Suppressor macrophage treated with lipopolysaccharide for 4 hours (primary cell): ENCODE measurements at places on chromosomes 2 and 18.

- DNase-seq: no peak
Measured at GRCh38 chr2:110897966-110898365, 165.6 kb downstream of the ACOXL start.

DNA sequence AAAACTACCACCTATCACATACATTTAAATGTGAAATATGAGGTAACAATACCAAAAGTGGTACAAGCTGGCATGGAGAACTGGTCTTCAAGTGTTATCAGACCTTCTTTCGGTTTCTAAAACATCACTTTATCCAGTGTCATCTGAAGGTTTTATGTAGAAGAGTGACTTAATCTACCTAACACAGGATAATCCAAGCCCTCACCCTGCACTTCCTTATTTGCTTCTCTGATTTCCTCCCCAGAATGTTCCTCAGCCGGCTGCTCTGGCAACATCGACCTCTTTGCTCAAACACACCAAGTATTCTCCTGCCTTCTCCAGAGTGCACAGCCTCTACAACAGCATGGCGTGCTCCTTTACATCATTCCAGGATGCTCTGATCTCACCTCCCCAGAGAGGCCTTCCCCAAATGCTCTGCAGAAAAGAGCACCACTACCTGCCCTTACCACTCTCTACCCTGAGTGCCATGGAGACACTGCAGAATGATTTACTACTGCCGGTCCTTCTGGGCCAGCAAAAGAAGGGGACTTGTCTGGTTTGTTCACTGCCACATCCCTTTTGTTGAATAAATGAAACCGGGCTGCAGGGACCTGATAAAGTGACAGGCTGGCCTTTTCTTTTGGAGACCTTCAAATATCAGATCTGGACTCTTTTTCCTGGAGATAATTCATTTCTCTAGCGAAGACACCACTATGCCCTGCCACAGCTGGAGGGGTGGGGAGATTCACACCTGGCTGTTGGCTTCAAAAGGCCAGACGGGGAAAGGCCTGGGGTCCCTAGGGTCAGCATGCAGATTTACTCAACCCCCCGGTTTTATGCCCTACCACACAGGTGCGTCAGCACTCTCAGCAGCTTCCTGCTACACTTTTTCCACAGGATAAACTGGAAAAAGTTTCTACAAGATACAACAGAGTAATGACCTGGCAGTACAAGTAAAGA is 42.0 kb downstream of the TTR start:
- no peak for DNase-seq

DNA sequence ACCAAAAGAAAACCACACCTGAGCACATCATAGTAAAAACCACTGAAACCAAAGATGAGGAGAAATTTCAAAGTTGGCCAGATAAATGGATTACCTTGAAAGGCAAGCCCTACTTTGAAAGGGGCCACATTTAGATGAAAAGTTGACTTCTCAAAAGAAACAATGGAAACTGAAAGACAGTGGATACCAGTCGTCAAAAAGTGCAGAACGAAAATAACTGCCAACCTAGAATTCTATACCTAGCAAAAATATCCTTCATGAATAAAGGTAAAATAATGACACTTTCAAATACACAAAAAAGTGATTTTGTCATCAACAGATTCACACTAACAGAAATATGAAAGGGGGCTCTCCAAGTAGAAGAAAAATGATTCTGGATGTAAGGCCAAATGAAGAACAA is 18.4 kb downstream of the NEU4 start:
- no peak for DNase-seq

DNA sequence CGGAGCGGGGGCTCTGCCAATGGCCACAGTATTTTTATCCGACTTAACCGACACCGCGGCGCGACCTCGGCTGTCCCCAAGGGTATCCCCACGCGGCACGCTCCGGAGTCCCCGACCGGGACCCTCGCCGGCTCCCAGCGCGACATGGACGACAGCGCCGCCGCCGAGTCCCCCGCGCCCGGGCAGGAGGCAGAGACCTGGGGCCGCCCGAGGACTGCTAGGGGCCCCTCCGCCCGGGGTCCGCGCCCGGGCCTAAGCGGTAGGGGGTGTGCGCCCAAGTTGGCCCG is 468 bp downstream of the UXS1 start:
- DNase-seq: no peak

DNA sequence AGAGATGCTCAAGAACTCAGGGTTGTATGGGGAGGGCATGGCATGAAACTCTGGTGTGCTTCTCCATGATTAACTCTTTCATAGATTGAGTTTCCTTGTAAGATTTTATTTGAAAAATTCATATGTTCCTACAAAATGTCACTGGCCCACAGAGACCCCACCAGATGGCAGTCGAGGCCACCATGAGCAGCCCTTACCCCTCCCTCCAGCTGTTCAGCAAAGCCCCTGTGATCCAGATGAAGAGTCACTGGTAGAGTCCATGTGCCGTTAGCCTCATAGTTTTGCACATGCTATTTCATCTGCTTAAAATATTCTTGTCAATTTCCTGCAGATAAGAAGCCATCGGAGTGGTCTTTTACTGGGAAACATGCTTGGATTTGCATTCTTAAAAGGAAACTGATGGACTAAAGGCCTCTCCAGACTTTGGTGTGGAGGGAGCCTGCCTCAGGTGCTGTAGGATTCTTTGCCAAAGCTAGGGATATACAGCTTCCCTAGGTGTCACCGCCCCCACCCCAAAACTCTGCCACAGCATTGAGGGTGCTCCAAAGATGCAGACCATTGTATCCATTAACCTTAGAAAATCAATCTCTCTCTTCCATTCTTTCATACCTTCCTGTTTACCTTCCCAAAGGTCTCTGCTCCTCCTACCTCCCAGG is 18.8 kb downstream of the ZNF385B start:
- DNase-seq: no peak

- DNase-seq: no peak
Measured at GRCh38 chr18:59685501-59685900, 11.7 kb downstream of the CCBE1 start.

DNA sequence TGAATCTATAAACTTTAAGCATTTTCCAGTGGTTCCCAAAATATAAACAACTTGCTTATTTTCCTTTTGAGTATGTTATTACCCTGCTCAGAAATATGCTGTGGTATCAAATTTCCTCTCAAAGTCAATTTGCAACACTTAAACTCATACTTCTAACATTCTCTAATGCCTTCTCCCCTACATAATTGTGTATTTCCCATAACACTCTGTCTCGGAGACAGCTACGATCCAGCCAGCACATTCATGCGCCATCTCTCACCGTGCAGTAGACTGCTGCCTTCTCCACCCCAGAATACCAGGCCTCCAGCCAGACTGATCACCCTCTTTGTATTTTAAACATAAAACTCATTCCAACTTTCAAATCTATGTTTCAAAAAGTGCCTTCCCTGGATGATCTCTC is 41.8 kb downstream of the TIMM21 start:
- DNase-seq: no peak

DNA sequence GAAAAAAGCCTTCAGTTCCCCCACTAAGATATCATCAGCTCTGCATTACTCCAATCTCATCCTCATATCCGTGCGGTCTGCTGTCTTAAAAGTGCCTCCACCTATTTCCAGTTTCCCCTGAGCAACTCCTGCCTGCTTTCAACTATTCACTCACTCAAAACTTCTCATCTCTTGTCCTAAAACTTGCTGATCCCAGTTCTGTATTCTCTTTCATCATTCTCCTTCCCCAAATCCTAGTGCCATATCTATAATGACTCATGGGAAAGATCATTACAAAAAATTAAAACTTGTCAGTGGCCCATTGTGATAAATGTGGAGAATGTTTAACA is 20.0 kb downstream of the ACVR1 start:
- no peak for DNase-seq

- no peak for DNase-seq
Measured at GRCh38 chr2:55781542-55781941, 87.9 kb upstream of the PNPT1 start.

DNA sequence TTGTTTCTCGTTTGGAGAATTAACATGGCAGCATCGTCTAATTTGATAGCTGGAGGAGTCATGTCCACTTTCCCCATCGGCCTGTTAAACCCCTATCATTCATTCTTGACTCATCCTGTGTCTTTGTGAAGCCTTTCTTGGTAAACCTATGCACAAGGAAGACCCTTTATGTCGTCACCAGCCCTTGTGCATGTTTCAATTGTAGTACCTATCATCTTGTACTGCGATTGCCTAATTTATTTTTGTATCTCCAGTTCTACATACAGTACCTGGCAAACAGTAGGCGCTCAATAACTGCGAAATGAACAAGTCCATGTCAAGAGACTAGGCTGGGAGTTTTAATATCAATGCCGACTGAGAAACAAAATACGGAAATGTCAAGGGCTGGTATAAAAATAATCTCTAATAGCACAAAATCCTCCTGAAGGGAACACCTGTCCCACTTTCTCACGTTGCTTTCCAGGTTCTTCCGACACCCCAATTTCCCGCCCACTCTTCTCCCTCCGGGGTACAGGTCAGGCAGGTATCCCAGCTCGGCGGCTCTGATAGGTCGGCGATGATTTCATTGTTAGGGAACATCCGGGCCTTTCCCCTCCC is 1.3 kb upstream of the PPM1B start:
- no peak for DNase-seq

- peak; percentile 41 for DNase-seq
Measured at GRCh38 chr18:3689986-3690763, 240.2 kb downstream of the TGIF1 start.

- DNase-seq: no peak
Measured at GRCh38 chr18:76453932-76454331, 41.1 kb downstream of the ZNF516 start.

- DNase-seq: peak; percentile 58
Measured at GRCh38 chr2:203743441-203743981, 37.1 kb downstream of the CD28 start.

- no peak for DNase-seq
Measured at GRCh38 chr2:165544897-165545296, 75.4 kb downstream of the CSRNP3 start.

DNA sequence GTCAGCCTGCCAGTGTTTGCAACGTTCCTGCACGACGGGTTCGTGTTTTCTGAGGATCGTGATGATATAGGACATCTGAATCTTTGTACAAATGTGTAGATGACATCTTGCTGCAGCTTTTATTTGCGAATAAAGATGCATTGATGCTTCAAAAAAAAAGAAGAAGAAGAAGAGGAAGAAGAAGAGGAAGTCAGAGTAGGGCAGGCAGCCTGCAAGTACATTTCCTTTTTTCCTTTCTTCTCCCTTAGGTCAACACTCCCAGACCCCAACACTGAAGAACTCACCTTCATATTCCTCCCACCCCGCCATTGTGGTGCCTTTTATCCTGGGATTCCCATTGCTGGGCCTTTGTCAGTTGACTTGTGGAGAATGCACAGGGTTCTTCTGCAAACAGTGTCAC is 91.5 kb downstream of the FHOD3 start:
- no peak for DNase-seq

- no peak for DNase-seq
Measured at GRCh38 chr2:11988691-11989353, 242.4 kb downstream of the LPIN1 start.

DNA sequence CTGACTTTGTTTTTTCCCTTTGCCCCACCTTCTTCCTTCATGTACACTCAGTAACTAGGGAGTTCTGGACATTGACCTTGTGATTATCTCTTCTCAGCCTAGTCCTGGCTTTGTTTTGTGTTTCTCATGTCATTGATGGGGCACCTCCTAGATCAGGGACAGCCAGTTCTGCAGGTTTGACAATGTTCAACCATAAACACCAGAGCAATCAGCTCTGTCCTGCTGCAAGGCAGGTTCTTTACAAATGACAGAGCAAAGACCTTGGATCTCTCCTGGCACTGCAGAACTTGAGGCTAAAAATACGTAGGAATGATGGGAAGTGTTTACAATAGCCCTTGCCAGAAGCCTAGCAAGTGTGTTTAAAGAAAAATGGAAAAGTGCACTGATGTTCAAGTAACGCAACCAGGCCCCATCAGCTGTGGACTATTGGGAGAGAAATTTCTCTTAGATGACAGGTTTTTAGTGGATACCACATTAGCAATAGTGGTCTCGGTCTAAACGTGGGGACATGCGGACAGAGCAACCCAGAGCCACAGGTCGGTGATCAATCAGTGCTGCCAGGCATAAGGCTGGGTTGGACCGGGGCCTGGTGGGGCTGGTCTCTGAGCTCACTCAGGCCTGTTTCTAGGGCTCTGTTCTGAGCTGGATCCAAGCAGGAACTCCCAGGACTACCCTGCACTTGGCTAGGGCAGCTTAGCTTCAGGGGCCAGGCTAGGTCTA is 76.8 kb downstream of the SOWAHC start:
- no peak for DNase-seq

- no peak for DNase-seq
Measured at GRCh38 chr18:3898861-3899613, 449.1 kb downstream of the TGIF1 start.

DNA sequence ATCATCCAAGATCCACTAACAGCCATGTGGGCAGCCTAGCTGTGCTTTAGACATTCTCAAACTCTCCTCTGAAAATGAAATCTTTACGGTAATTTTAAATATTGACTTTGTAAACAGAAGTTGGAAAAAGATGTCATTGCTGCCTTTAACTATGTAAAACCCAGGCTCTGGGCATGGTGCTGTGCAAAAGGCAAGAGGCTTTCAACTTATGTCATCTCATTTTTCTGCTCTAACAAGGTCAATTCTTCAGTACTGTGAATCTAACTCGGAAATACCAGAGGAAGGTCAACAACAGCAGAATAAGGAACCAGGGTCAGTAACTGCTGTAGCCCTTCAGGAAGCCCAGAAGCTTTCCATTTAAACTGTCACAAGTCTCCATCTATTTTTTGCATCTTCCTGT is 37.0 kb upstream of the MPP4 start:
- no peak for DNase-seq

DNA sequence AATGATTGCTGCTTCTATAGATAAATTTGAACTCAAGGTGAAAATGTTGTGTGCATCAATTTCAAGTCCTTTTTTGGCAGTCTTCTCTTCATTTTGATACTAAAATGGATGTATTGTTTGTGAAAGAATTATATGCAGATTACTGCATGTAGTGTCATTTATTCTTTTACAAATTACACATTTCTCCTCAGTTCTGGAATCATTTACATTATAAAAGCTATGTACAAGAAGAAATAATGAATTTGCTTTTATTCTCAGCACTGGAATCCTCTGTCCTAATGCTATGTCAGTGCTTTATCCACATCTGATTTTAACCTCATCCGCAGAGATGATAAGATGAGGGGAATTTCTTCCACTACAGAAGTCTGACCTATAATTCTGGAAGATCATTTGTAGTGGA is 220.8 kb upstream of the UBE2E3 start:
- no peak for DNase-seq

DNA sequence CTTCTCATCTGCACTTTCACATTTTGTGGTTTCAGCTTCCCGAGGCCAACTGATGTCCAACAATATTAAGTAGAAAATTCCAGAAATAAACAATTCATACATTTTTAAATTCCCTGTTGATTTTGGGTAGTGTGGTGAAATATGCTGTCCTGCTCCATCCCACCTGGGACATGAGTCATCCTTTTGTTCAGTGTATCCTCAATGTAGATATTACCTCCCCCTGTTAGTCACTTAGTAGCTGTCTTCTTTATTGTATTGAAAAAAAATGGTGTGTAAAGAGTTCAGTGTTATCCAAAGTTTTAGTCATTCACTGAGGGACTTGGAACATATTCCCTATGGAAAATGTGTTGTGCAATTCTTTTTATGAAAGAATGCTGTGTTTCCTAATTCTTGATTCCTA is 348.1 kb downstream of the SOCS6 start:
- no peak for DNase-seq
